ENCODE measurements at places on chromosomes 12 and 14. TPM values are rescaled to one million over a fixed set of nuclear protein-coding genes. Genes with fewer than 3 reads are reported as not detected.
A peak's percentile ranks its signal among the peaks of the same experiment; 100 is the strongest.

DNA sequence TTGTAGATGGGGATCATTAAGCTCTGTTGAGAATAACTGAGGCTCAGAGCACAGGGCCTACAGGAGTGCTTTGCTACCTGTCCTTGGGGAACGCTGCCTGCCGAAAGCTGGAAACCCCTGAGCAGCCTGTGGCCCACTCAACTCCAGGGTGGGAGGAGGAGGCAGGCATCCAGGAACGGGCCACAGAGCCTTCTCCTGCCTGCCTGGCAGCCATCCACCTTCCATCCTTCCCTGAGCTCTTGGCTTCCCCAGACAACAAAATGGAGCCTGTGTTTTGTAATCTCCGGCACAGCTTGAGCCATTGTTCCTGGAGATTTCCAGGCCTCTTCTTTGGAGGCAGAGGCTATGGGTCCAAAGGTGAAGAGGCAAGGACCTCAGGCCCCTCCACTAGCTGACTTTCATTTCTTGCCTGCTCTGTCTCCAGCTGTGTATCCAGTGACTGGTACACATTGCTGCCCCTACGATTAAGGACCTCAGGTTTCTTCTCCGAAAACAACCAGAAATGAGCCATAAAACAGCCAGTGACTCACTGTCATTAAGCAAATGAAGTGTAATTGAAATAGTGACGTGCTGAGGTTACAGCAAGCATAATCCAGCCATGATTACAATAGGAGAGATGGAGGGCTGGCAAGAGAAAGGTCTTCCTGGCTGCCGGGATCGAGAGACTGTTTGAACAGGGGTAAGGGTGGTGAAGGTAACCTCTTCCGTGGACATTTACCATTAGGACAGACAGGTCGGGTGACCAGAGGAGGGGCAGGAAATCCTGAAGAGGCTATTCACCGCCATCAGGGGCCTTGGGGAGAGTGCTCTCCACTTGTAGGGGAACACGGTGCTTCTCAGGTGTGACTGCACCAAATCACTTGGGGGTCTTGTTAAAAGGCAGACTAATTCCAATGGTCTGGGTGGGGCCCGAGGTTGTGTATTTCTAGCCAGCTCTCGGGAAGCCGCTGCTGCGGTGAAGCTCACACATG is 56.3 kb upstream of the KCNA5 start:
- no peak for DNase-seq

- peak; percentile 17 for DNase-seq
These were observed 85.0 kb downstream of the SYNE3 start for GRCh38 chr14:95431199-95432143.

- DNase-seq: peak; percentile 75
These were observed 122.7 kb downstream of the SLC38A6 start for GRCh38 chr14:61103541-61104339.

- DNase-seq: no peak
These were observed 619 bp downstream of the ERC1 start for GRCh38 chr12:991350-992333.

- no peak for DNase-seq
These were observed 6.5 kb upstream of the DRAM1 start for GRCh38 chr12:101870925-101871324.

DNA sequence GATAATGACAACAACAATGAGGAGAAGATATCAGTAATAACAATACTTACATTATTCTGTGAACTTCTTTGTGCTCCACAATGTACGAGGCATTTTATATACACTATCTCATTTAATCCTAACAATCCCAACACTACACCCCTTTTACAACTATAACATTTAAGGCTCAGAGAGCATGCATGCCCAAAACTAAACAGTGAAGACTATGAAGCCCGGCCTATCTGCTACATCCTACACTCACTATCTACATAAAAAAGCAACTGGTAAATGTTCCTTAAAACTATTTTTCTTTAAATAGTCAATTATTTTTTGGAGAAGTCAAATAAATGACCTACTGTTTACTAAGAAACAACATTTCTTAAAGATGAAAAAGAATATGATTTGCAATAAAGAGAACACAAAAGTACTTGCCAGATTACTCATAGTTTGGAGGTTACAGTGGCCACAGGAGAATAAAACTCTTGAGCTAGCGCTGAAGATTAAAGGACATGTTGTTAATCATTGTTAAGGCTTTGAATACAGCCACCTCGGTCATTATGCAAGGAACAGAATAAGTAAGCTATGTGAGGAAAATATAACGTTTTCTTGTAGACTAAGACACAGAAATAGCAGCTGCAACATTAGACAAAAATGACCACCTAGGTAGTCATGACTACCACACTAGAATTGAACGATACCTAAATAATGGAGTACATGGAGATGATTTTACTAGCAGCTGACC is 56.7 kb downstream of the EPS8 start:
- peak; percentile 6 for DNase-seq

- no peak for DNase-seq
These were observed 209.4 kb upstream of the PRICKLE1 start for GRCh38 chr12:42798811-42799438.

DNA sequence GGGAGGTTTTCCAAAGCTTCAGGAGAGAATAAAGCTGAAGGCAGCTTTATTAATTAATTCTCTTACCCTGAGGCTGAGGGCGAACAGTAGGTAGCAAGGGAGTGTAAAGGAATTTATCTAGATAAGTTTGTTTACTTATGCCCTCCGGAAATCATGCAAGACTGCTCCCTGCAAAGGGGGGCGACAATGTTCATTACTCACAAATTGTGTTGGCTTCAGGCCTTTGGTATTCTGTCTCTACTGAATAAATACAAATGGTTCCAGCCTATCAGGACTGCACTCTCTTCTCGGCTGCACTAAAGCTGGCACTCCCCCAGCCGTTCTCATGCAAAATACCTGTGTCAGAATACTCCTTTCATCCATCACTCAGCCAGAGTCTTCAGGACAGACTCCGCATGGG is 120.8 kb downstream of the PPHLN1 start:
- no peak for DNase-seq

DNA sequence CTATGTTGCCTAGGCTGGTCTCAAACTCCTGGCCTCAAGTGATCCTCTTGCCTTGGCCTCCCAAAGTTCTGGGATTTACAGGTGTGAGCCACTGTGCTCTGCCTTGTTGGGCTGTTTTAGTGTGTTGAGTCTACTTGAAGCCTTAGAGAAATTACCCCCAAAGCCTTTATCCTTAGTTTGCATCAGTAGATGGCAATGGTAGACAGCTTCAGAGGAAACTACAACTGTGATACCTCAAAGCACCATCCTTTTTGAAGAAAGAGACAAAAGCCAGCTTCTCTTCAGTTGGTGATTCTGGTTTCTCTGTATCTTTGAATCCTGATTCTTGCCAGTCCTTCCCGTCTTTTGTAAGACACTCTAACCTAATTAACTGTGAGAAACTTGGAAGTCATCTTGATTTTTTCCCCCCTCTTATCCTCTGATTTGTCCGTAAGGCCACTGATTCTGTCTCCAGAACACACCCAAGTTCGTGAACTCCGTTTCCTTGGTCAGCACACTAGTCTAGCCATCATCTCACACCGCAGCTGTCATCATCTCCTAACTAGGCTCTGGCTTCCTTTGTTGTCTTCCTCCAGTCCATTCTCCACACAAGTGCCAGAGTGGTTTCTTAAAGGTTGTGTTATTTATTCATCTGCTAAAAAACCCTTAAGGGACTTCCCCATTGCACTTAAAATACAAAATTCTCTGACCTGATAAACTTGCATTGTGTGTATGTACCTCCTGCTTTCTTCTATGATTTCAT is 20.2 kb downstream of the ATP2A2 start:
- DNase-seq: no peak

GRCh38 chr12:65446901-65447300 is 168.4 kb downstream of the MSRB3 start:
- DNase-seq: no peak

- DNase-seq: no peak
These were observed 375.3 kb downstream of the SEC23A start for GRCh38 chr14:38727731-38728130.

DNA sequence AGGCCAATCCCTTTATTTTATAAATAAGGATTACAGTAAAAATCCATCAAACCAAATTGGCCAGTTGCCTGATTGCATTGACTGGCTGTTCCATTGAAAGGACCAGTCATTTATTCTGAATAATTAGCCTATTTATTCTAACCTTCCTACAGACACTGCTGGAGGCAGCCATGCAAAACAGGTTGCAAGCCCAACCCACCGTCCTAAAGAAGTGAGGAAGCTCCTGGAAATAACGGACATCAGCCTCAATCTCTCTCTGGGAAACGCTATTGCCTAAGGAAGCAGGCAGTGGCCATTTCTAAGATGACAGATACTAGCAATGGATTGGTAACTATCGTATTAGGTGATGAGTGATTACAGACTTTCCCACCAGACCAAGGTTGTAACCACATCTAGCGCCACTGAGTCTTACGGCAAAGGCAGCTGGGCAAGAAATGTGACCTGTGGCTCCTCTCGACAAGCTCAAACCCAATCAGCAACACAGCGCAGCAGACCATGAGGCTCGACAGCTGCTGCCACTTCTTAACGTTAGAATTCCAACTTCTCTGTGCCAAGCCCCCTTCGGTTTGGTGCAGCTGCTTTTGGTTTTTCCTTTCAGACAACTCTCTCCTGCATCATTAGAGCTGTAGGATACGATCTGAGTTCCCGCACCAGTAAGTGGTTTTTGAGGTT is 134.2 kb downstream of the KCNK10 start:
- DNase-seq: no peak

GRCh38 chr14:68292441-68293215 is 473.0 kb downstream of the RAD51B start:
- DNase-seq: peak; percentile 87

DNA sequence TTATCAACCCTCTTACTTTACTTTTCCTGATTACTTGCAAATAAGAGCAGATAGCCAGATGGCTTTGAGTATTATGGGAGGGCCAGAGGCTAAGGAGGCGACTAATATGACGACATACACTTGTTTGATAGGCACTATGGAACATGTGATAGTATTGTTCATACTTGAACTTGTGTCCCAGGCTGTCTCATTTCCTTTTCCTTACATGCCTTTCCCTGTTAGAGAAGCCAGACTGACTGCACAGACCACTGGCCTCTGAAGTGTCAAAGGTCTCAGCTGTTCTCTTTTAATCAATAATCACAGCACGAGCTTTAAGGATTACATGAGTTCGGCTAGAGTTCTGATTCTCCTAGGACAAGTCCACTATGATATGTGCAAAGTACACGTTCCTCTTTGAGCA is 326.0 kb downstream of the PRKD1 start:
- no peak for DNase-seq

GRCh38 chr12:3083921-3084347 is 6.8 kb downstream of the TSPAN9 start:
- peak; percentile 23 for DNase-seq

GRCh38 chr14:75147423-75148071 is 20.7 kb upstream of the NEK9 start:
- DNase-seq: peak; percentile 54

GRCh38 chr12:112198120-112198733 is 72.9 kb downstream of the TRAFD1 start:
- peak; percentile 6 for DNase-seq

DNA sequence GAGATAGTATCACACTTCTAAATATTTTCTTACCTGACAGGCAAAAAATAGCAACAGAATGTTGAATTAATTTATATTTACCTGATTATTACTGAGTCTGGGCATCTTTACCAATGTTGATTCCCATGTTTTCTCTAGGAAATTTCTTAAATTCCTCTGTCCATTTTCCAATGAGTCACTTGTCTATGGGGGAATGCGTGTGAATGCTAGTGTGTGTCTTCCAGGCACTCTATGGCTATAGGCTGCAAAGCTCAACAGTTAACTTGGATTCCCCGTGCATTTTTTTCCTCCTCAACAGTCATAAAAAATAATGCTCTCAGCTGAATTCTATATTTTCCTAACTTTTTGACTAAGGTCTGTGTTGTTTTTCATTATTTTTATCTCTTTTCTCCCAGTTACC is 1385.8 kb upstream of the FLRT2 start:
- DNase-seq: no peak

DNA sequence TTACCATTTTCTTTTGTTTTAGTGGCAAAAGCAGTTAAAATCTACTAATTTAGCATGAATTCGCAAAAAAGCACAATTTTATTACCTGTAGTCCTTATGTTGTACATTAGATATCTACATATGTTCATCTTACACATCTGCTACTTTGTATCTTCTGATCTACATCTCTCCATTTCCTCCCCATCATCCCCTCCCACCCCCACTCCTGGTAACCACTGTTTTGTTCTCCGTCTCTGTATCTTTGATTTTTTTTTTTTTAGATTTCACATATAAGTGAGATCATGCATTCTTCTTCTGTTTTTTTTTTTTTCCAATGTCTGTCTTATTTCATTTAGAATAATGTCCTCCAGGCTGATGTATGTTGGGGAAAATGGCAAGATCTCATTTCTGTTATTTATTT is 922.7 kb downstream of the VRK1 start:
- no peak for DNase-seq

DNA sequence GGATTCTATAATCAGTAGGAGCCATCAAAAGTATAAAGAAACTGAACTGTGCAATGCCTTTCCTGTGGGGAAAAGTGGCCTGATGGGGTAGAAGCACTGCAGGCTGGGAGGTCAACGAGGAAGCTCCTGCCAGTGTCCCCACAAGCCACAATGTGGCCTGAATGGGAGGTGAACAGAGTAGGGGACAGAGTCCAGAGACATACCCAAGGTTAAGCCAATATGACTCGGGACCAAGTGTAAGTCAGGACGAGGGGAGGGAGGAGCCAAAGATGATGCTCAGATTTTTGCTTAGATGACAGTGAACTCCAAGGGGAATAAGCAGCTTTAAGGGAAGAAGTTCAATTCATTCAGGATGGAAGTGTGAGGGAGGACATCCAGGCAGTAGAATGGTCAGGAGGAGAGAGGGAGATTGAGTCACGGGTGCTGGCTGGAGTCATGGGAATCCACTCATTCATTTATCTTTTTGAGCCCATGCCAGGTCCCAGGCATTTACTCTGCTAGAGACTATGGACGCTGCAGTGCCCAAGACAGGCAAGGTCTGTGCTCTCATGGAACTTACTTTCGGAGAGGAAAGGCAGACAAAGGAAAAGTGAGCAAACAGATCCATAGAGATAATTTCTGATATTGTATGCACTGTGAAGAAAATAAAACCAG is 29.1 kb downstream of the DPF3 start:
- DNase-seq: no peak

- no peak for DNase-seq
These were observed at the start of gene REM2 for GRCh38 chr14:22883173-22883976. Gene REM2, plus strand, starts transcription at chr14:22883222. Its CDS starts 66 bp downstream, at chr14:22883288.

DNA sequence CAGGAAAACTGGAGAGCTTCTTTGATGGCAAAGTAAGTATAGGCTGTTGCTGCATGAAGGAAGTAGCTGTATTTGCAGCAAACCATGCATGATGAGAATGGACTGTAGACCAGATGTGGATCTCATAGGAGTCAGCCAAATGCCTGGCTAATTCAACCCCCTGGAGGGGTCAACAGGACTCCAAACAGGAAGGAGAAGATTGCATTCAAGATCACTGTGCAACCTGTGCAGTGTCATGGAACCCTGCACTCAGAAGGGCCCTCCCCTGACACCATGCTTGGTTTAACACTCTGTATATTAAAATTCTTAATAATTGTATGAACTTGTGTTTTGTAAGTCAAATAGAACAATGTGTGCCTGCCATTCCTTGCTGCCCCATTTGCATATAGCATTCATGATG is 225.1 kb upstream of the FSCB start:
- DNase-seq: no peak

The STON2 gene
- total RNA-seq: 28.7 TPM

The SAMD15 gene
- 0.79 TPM for total RNA-seq

The SPSB2 gene
- total RNA-seq: 3.1 TPM

The TEX52 gene
- total RNA-seq: not detected

The CDH24 gene
- 3.4 TPM for total RNA-seq

The CFAP54 gene
- total RNA-seq: 1.8 TPM

The KRT73 gene
- 22.2 TPM for total RNA-seq

The KCNMB4 gene
- total RNA-seq: 4.1 TPM

The GLI1 gene
- total RNA-seq: 7.2 TPM

The C3AR1 gene
- total RNA-seq: 8.5 TPM

The TROAP gene
- total RNA-seq: 5.6 TPM

The NGB gene
- total RNA-seq: not detected

The C12orf54 gene
- not detected for total RNA-seq

Data from skin of body (tissue), 3 donors.